ENCODE measurements at places on chromosomes 7 and 10.

- no peak for DNase-seq
Measured at GRCh38 chr7:37323966-37324365, 124.7 kb downstream of the ELMO1 start.

DNA sequence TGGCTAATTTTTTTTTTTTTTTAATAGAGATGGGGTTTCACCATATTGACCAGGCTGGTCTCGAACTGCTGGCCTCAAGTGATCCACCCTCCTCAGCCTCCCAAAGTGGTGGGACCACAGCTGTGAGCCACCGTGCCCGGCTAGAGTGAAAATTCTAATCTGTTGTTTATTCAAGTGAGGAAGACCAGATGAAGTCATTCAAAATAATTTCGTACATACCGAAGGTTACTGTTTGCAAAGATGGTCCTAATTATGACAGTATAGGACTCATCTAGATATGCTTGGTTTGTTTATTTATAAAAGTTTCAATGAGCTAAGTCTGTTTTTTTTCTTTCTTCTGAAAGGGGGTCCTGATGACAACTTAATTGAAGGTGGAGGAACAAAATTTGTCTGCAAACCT lies 376.8 kb downstream of the EXOC4 start:
- DNase-seq: no peak

DNA sequence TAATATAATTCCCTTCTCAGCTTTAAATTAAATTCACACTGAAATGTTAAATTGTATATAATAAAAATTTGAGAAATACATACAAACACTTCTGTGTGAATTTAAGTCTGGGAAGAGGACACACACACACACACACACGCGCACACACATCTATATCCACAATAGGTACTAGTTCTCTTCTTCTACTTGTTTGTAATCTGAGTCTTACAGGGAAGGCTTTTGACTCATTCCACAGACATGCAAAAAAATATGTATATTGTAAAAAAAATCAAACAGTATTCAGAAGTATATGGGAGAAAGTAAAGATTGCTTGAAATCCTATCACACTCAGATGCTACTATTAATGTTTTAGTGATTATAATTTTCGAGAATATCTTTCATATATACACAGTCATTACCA lies 276.2 kb downstream of the MDFIC start:
- no peak for DNase-seq

DNA sequence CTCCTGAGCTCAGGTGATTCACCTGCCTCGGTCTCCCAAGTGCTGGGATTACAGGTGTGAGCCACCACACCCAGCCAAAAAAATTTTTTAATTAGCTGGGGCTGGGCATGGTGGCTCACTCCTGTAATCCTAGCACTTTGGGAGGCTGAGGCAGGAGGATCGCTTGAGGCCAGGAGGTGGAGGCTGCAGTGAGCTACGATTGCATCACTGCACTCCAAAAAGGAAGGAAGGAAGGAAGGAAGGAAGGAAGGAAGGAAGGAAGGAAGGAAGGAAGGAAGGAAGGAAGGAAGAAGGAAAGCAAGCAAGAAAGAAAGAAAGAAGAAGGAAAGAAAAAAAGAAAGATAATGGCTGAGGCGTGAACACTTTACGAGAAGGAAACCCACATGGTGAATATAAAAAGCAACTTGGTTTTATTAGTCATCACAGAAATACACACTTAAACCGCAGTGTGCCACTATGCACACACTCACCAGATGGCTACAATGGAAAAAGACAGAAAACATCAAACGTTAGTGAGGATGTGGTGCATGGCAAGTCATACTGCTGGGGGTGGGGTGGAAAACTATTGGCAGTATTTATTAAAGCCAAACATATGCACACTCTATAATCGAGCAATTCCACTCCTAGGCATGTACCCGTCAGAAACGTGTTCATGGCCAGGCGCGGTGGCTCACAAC lies 4.4 kb upstream of the CCL26 start:
- no peak for DNase-seq

GRCh38 chr7:50178166-50178565 lies 85.1 kb upstream of the ZPBP start:
- DNase-seq: no peak

GRCh38 chr7:149776848-149777407 lies 3.5 kb upstream of the ZNF467 start:
- DNase-seq: no peak

All from amniotic stem cell (primary cell).